ENCODE measurements at places on chromosomes 13 and 19.

GRCh38 chr13:113129921-113130750, 7.5 kb downstream of the F10 start:
- no peaks in the 10 kb centered on the region for H3K4me1 ChIP-seq
- no peaks in the 10 kb centered on the region for H3K27me3 ChIP-seq
- H3K36me3 ChIP-seq = no peaks in the 10 kb centered on the region
- no peak for DNase-seq
- no peak overlapping the region for H3K4me3 ChIP-seq

DNA sequence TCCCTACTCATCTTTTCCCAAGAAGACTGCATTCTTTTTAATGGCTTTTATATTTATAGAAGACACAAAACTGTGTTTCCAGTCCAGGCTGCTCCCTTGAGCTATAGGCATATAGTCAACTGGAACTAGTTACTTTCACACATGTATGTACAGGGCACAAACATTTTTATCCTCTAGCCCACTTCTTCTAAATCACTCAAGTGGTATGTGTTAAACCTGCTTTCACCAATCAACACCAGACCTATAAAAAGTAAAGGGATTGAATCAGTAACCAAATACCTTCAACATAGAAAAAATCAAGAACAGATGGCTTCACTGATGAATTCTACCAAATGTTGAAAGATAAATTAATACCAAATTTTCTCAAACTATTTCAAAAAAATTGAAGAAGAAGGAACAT, 584.2 kb upstream of the SLITRK1 start:
- no peak for DNase-seq
- H3K27me3 ChIP-seq = no peaks in the 10 kb centered on the region
- H3K27ac ChIP-seq = no peak overlapping the region
- H3K4me3 ChIP-seq = no peak overlapping the region
- H3K4me1 ChIP-seq = no peaks in the 10 kb centered on the region

DNA sequence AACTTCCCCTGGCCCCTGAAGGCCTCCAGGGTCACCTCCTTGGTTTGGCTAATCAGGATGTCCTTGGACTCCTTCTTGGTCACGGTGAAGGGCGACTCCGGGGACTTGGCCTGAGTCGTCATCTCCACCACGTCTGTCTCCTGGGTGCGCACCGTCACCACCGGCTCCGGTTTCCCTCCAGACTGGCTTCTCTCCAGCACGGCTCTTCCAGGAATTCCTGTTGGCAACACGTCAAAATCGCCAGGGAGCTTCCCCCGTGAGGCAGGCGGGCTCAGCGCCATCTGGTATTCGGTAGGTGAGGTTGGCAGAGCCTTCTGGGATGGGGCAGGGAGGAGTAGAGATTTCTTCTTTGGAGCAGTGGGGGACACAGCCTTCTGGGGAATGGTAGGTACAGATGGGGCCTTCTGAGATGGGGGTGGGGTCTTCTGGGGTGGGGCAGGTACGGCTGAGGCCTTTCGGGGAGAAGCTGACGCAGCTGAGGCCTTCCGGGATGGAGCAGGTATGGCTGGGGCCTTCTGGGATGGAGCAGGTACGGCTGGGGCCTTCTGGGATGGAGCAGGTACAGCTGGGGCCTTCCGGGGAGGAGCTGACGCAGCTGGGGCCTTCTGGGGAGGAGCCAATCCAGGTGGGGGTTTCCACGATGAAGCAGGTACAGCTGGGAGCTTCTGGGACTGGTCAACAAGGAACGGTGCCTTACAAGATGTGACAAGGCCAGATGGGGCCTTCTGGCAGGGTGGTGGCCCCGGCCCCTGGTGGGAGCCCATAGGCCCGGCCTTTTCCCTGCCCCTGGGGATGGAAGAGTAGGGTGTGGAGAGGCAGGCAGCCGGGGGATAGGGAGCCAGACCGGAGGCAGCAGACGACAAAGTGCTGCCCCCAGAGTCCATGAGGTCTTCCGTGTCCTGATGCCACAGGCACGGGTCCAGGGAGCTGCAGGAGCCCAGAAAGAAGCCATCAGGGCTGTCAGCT, 3.8 kb downstream of the GARIN5B start:
- H3K27ac ChIP-seq = no peak overlapping the region
- no peaks in the 10 kb centered on the region for H3K36me3 ChIP-seq
- H3K27me3 ChIP-seq = no peaks in the 10 kb centered on the region

GRCh38 chr13:29543230-29544215, 52.0 kb downstream of the SLC7A1 start:
- no peak overlapping the region for H3K27ac ChIP-seq
- H3K36me3 ChIP-seq = no peaks in the 10 kb centered on the region
- H3K27me3 ChIP-seq = no peaks in the 10 kb centered on the region

- H3K27me3 ChIP-seq = no peaks in the 10 kb centered on the region
- peaks cover 4% of the 10 kb centered on the region for H3K4me1 ChIP-seq
- H3K27ac ChIP-seq = peak overlapping the region; percentile 95
- peak overlapping the region; percentile 72 for H3K4me3 ChIP-seq
- DNase-seq = no peak
- H3K36me3 ChIP-seq = peaks cover 9% of the 10 kb centered on the region
These were observed 730 bp downstream of the ZNF260 start for GRCh38 chr19:36527341-36527740.

DNA sequence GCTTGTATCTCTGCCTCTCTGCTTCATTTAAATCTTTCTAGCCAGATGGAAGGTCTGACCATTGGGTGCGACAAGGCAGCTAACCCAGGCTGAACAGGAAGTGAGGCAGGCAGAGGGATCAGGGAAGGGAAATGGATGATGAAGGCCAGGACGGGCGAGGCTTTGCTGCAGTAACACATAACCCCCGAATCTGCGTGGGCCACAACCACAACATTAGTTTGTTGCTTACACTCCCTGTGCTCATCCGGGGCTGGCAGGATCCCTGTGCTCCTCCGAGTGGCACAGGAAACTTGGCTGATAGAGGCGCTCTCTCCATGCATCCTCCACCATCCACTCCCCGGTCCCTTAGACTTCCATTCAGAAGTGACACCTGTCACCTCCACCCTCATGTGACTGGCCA, 1.1 kb upstream of the FLT3LG start:
- no peaks in the 10 kb centered on the region for H3K4me1 ChIP-seq
- H3K27ac ChIP-seq = no peak overlapping the region
- no peak overlapping the region for H3K4me3 ChIP-seq
- DNase-seq = no peak

- H3K4me3 ChIP-seq = no peak overlapping the region
- H3K27ac ChIP-seq = no peak overlapping the region
- no peaks in the 10 kb centered on the region for H3K27me3 ChIP-seq
- H3K36me3 ChIP-seq = no peaks in the 10 kb centered on the region
- peaks cover 3% of the 10 kb centered on the region for H3K4me1 ChIP-seq
These were observed 45.8 kb downstream of the LRCH1 start for GRCh38 chr13:46598820-46599180.

GRCh38 chr19:33904681-33905080, 108.0 kb downstream of the KCTD15 start:
- H3K4me3 ChIP-seq = no peak overlapping the region
- DNase-seq = no peak
- H3K27me3 ChIP-seq = peaks cover 3% of the 10 kb centered on the region
- no peaks in the 10 kb centered on the region for H3K36me3 ChIP-seq
- peak overlapping the region; percentile 71 for H3K27ac ChIP-seq

- no peak overlapping the region for H3K27ac ChIP-seq
- no peaks in the 10 kb centered on the region for H3K27me3 ChIP-seq
- no peaks in the 10 kb centered on the region for H3K36me3 ChIP-seq
- DNase-seq = no peak
These were observed 12.9 kb downstream of the DPF1 start for GRCh38 chr19:38211151-38211591.

DNA sequence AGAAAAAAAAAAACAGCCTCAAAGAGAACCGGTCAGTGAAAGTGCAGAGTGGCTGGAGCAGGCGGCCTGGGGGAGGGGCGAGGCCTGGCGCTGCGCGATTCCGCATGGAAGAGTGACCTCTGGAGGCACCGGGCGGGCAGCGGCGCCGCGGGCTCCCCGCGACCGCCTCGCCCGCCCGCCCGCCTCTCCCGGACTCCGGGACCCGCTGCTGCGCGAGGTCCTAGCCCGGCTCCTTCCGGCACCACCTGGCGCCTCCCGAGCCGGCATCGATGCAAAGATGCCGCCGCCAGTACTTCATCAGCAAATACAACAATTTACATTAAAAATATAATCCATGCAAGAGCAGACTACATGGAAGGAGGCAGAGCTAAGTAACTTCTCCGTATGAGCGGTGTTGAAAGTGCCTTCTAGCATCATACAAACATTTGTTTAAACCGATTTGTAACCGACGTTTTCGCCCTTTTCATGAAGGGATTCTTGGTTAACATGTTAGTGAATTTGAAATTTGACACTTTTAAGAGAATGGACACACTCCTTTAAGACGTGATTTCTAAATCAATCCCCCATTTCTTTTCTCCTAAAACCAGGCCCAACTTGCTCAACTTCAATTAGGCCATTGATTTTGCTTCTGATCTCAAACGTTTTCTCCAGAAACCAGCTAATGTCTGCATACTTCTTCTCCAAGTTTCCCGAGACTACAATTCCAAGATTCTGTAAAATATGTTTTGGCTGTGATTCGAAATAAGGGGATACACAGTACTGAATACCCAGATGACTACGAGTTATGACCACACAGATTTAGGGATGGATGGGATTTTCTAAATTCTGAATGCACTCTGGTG, 2.1 kb downstream of the EFNB2 start:
- peak overlapping the region; percentile 54 for H3K27ac ChIP-seq
- H3K36me3 ChIP-seq = no peaks in the 10 kb centered on the region
- no peak for DNase-seq

DNA sequence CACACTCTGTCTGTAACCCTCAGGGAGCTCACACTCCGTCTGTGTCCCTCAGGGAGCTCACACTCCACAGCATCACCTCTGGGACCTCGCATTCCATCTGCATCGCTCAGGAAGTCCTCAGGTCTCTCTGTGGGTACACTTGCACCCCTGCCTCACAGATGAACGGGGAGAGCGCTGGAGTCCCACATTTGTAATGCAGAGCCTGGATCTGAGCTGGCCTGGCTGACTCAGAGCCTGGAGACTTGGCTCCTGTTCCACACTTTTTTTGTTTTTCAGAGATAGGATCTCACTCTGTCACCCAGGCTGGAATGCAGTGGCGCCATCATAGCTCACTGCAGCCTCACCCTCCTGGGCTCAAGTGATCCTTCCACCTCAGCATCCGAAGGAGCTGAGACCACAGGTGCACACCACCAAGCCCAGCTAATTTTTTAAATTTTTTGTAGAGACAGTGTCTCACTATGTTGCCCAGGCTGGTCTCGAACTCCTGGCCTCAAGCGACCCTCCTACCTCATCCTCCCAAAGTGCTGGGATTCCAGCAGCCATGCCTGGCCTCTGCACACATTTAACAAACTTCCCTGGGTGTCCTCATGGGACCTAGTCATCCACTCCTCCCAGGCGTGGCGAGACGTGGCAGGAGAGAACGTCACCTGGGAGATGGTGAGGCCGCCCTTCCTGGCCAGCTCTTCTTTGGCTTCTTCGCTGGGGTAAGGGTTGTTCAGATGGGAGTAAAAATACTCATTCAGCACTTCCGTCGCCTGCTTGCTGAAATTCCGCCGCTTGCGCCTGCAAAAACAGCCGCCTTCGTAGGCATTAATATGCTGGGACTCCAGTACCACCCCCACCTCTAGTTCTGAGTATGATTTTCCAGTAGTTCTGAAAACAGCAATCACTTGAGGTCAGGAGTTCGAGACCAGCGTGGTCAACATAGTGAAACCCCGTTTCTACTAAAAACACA, 31.0 kb downstream of the CILP2 start:
- H3K36me3 ChIP-seq = no peaks in the 10 kb centered on the region
- no peak overlapping the region for H3K27ac ChIP-seq
- no peaks in the 10 kb centered on the region for H3K4me1 ChIP-seq
- H3K4me3 ChIP-seq = no peak overlapping the region

DNA sequence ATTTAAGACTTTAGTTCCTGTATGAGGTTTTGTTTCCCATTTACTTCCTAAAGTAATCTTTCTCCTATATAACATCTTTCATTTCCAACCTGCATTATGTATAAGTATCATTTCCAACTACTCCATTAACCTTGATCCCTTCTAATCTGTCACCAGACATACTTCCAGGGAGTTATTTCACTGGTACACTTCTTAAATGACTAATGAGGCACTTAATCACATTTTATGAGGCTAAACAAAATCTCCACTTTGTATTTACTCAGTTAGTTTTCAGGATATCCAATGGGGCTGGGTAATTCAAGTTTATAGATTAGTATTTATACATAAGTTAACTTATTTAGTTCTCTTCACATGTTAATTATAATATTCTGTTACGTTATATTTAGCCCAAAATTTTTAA, 634.7 kb downstream of the PCDH17 start:
- no peaks in the 10 kb centered on the region for H3K36me3 ChIP-seq
- no peaks in the 10 kb centered on the region for H3K27me3 ChIP-seq
- H3K4me3 ChIP-seq = no peak overlapping the region
- H3K4me1 ChIP-seq = no peaks in the 10 kb centered on the region
- no peak for DNase-seq

GRCh38 chr19:21127898-21128297, 13.9 kb upstream of the ZNF431 start:
- no peak overlapping the region for H3K4me3 ChIP-seq
- H3K27ac ChIP-seq = no peak overlapping the region
- H3K36me3 ChIP-seq = no peaks in the 10 kb centered on the region
- no peaks in the 10 kb centered on the region for H3K27me3 ChIP-seq
- DNase-seq = no peak

- H3K4me3 ChIP-seq = no peak overlapping the region
- DNase-seq = no peak
- no peak overlapping the region for H3K27ac ChIP-seq
- H3K27me3 ChIP-seq = no peaks in the 10 kb centered on the region
These were observed 18.2 kb upstream of the AKAP8 start for GRCh38 chr19:15397782-15398181.

GRCh38 chr19:11044431-11044830, 44.8 kb upstream of the LDLR start:
- H3K4me1 ChIP-seq = no peaks in the 10 kb centered on the region
- no peak for DNase-seq
- H3K4me3 ChIP-seq = no peak overlapping the region
- H3K27ac ChIP-seq = no peak overlapping the region
- H3K36me3 ChIP-seq = peaks cover 2% of the 10 kb centered on the region

DNA sequence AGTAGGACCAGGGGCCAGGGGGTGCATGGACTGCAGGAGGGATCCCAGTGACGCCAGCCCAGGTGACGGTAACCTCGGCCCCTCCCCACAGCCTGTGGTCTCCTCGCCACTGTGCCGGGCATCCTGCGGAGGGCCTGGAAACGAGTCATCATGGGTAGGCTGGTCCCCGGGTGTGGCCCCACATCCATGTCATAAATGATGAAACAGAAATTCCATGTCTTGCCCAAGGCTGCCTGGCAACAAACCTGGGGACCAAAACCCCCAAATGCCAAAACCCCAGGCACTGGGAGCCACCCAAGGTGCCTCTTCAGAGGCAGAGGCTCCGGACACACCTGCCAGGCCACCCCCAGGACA, 20.9 kb downstream of the MAP2K2 start:
- H3K27ac ChIP-seq = no peak overlapping the region
- no peak for DNase-seq
- H3K4me1 ChIP-seq = no peaks in the 10 kb centered on the region
- no peaks in the 10 kb centered on the region for H3K36me3 ChIP-seq
- no peaks in the 10 kb centered on the region for H3K27me3 ChIP-seq
- no peak overlapping the region for H3K4me3 ChIP-seq
